Mesothelial cell of epicardium (in vitro differentiated cells): ENCODE measurements at places on chromosomes 7 and 10.

- H3K36me3 ChIP-seq, result peaks cover 62% of the 10 kb centered on the region
- DNase-seq, result no peak
- H3K27me3 ChIP-seq, result no peaks in the 10 kb centered on the region
- no peak overlapping the region for H3K27ac ChIP-seq
These were observed 37.6 kb downstream of the DAGLB start for GRCh38 chr7:6409944-6410693.

DNA sequence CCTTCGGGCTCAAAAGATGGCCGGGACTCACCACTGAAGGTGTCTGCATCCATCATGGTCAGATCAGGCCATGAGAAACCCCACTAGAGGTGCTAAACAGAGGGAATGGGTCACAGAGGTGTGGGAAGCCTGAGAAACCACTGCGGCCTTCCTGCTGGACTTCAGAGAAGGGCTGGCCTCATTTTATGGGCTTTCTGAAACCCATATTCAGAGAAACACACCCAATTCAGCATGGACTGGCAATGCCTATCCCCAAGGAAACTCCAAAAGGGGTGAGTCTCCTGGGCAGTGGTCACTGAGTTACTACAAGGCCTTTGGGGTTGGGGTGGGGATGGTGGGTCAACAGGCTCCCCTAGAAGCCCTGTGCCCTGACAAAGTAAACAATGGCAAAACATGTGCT is 58.0 kb downstream of the DLG5 start:
- no peaks in the 10 kb centered on the region for H3K27me3 ChIP-seq
- H3K4me1 ChIP-seq, result peaks cover 70% of the 10 kb centered on the region
- no peak for DNase-seq
- H3K27ac ChIP-seq, result peak overlapping the region; percentile 84

GRCh38 chr7:38658921-38659320 is 27.7 kb upstream of the AMPH start:
- no peak overlapping the region for H3K4me3 ChIP-seq
- no peak for DNase-seq
- peaks cover 47% of the 10 kb centered on the region for H3K27me3 ChIP-seq
- no peaks in the 10 kb centered on the region for H3K36me3 ChIP-seq

- H3K27me3 ChIP-seq, result no peaks in the 10 kb centered on the region
- peaks cover 20% of the 10 kb centered on the region for H3K4me1 ChIP-seq
These were observed 24.7 kb downstream of the CCDC6 start for GRCh38 chr10:59881640-59882039.
